ENCODE measurements at places on chromosomes 4 and X. TPM values are rescaled to one million over a fixed set of nuclear protein-coding genes. Genes with fewer than 3 reads are reported as not detected.
A peak's percentile ranks its signal among the peaks of the same experiment; 100 is the strongest.

The GPR173 gene
- polyA plus RNA-seq, result 4.0 TPM

GRCh38 chr4:90074322-90074886 lies 52.8 kb upstream of the CCSER1 start:
- no peak for DNase-seq

- peak; percentile 64 for DNase-seq
These were observed 125.7 kb downstream of the CAMK2D start for GRCh38 chr4:113635739-113636437.

DNA sequence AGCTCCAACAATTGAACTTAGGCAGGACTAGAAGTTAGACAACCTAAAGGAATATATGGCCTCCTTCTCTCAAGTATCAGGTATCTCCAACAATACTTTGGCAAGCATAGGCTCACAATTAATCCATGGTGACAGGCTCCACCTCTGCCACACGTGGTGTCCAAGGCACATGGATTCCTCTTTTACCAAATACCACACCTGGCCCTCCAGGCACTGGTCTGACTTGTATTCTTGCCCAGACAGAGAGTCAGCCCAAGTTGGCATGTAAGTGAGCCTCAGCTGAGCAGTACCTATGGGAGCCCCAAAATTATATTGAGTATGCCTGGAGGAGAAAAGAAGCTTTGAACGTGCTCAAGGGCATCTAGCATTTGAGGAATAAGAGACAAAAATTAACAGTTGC lies 19.6 kb downstream of the SRPX2 start:
- no peak for DNase-seq

- peak; percentile 45 for DNase-seq
These were observed 11.6 kb upstream of the BMP2K start for GRCh38 chr4:78764498-78764961.

DNA sequence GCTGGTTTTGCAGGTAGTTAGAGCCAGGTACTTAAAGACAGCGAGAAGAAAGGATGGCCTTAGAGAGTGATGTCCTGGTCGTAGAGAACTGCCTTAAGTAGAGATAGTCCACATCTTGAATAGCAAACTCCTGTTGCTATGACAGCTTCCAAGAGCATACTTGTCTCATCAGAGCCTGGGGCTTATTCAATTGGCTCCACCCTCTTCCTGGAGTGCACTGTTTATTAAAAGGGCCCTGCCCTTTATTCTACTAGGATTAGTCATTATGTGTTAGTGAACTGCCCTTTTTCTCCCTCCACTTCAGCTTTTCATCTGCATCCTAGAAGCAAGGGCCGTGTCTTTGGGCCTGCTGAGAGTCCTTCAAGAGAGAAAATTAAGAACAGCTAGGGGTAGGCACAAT lies 94.5 kb upstream of the EOLA2 start:
- peak; percentile 78 for DNase-seq

DNA sequence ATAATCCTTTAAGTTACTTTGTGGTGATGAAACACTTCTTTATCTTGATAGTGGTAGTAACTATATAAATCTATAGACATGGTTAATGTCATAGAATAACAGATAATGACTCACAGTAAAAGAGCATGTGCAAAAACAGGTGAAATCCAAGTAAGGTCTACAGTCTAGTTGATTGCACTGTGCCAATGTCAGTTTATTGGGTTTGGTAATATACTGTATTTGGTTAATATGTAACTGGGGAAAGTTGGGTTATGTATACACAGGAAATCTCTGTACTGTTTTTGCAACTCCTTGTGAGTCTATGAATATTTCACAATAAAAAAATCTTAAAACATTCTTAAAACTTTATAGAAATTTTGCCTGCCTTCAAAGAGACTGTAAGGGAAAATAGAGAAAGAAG lies 1067.6 kb upstream of the FTHL17 start:
- no peak for DNase-seq

GRCh38 chr4:151922306-151922705 lies 161.5 kb upstream of the GATB start:
- DNase-seq, result no peak

GRCh38 chr4:48175806-48176205 lies 41.8 kb upstream of the TXK start:
- DNase-seq, result no peak

The FAM236D gene
- polyA plus RNA-seq, result not detected

- DNase-seq, result peak; percentile 35
These were observed 217.0 kb downstream of the RAB28 start for GRCh38 chr4:13267091-13267490.

The MID2 gene
- polyA plus RNA-seq, result 6.5 TPM

- DNase-seq, result no peak
These were observed 356.4 kb upstream of the NOCT start for GRCh38 chr4:138659037-138659811.

DNA sequence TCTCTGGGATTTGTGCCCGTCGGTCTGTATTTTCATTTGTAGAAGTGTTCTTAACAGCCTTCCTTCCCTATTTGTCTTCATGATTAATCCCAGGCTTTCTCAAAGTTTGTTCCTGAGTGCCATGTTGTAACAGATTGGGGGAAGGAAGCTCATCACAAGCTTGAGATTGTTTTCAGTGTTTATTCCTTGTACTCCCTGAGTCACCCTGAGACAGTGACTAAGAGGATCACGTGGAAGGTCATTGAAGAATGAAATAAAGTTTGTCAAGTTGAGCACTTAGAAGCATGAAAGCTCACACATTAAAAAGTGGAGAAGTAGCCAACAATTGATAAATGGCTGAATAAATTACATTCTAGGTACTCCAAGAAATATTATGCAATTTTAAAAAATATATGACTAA lies 153.5 kb upstream of the FAM241A start:
- DNase-seq, result peak; percentile 50

The RXFP1 gene
- 0.06 TPM for polyA plus RNA-seq

DNA sequence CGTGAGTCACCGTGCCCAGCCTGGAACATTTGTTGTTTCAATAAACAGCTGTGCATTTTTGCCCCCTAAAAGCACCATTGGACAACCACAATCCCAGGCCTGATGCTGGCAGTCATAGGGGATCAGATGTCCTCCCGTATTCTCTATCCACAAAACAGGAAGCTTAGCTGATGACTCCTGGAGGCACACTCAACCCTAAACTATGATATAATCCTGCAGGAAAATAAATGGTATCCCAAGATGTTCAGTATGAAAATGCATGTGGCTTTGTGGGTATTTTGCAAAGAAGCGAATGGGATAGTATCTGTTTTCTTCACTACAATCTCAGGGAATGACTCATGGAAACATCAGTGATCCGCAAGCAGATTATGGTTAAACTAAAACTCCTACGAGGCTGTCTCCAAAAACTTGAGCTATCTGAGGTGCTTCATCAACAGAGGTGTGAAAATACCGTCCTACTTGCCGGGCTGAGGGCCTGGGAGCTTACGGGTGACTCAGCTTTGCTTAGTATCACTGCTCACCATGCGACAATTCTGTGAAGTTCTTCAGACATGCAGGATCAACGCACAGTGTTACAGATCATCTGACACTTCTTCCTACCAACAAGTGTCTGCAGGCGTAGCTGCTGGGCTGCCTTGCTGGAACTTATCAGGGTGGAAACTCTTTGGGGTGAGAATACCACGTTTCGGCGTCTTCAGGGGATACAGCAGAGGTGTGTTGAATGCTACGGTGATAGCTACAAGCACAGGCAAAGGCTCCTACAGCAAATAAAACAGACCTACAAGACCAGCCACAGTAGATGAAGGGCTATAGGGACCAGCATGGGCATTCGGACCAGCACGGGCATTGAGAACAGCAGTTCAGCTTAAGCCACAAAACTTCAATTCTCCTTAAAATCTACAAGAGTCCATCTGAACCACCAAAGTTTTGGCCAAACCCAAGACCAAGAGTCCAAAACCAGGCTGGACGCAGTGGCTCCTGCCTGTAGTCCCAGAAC lies 148.5 kb downstream of the DHRSX start:
- DNase-seq, result peak; percentile 99

DNA sequence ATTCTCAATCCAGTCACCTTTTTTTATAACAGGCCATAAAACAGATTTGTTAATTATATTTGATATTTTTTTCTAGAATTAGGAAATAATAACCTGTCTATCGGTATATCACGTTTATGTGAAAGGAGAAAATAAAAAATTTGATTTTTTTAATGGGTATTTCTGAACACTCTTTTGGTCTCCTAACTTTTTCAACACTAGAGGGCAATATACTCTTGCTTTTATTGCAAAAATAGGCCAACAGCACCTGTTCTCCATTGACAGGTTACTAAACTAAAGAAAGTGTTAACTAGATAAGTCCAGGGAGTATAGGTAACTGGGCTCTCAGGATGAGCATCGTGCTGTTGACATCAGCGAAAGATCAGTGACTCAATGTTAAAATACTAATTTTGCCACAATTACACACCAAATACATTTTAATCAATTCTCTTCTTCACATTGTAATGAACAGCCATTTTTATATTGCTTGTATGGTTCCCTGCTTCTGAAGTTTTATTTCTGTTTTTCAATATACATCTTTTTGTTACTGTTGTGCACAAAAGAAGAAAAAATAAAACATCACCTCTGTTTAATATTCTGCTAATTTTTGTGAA lies 22.8 kb downstream of the NDST4 start:
- DNase-seq, result peak; percentile 7

- DNase-seq, result peak; percentile 72
These were observed 89.1 kb downstream of the RAPGEF2 start for GRCh38 chr4:159191989-159192388.

DNA sequence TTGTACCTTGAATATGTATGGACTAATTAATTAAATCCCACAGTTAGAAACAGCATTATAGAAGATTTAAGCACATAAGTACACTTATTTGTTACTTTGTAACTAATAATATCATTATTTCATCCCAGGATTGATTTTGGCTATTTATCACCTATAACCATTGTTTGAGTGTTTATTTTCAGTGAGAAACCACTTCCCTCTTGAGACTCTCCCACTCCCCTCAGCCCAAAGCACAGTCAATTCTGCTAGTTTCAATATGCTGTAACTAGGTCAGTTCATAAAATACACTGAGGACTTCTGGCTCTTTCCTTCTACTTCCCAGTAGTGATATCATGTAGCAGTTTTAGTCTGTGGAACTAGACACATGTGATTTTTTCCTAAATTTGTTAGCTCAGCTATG lies 16.3 kb downstream of the OFD1 start:
- no peak for DNase-seq

The FAM133A gene
- 0.06 TPM for polyA plus RNA-seq

The MAOB gene
- 21.3 TPM for polyA plus RNA-seq

DNA sequence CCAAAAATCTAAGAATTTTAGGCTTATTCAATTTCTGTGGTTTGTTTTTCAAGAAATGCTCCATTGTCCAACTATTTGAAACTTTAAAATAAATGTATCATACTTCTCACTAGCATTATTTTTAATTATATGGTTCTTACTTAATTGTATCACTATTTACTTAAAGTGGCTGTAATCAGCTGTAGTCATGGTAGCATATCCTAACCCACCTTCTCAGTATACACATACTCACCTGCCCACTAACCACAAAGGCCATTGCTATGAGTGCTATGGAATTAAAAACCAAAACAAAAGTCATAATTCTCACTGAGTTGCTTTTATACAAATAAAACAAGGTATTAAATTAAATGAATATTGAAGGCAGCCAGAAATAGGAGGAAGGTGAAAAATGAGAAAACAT lies 5.0 kb downstream of the FBXO8 start:
- DNase-seq, result peak; percentile 27

DNA sequence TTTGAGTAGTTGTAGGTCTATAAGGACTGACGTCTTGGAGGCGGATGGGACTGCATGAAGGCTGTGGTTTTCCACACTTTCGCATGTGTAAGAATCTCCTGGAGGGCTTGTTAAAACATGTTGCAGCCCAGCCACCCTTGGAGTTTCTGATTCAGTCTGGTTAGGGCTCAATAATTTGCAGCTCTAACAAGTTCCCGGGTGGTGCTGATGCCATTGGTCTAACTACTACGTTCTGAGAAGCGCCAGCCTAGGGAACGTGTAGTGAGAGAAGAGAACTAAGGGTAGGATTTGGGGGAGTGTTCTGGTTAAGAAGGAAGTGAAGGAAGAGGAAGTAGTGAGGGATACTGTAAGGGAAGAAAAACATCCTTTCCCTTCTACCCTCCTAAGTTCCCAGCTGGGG lies 138.9 kb downstream of the LARP7 start:
- no peak for DNase-seq

GRCh38 chrX:30241724-30242415 lies at the start of gene MAGEB4:
Gene MAGEB4, plus strand, starts transcription at chrX:30242000. Its CDS starts 136 bp downstream, at chrX:30242136.
- DNase-seq, result no peak

The ITIH6 gene
- not detected for polyA plus RNA-seq

The CNGA1 gene
- not detected for polyA plus RNA-seq

DNA sequence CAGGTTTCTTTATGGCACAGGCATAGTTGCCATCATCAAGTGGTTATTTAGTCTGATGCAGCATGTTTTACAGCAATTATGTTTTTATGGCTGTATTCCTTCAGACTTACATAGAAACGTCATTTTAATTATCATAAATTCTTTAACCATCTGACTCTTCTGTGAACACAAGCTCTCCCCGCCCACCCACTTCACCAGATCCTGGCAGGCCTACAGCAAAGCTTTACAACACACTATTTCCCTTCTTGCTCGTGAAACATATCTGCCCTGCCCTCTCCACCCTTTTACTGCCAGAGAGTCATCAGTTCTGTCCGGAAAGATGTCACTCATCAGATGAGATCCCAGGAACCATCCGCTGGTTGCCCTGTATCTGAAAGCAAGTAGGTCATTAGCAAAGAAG lies 120.5 kb downstream of the HS6ST2 start:
- no peak for DNase-seq

The CCDC158 gene
- 0.15 TPM for polyA plus RNA-seq

DNA sequence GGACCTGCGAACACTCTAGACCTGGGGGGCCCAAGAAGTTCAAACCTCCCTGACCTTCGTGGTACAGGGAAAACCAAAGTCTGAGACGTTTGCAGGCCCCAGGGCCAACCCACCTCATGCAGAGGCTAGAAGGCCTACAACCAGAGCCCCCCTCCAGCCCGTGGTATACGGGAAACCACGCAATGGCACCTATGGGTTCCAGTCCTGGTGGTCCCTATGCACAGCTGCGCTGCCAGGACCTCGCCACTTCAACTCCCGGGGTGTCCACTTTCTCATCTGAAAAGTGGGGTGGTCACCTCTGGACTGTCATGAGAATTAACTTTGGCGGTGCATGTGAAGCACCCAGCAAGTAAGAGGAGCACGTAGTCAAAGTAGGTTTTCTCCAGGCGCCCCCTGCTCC lies 8.4 kb upstream of the MSX1 start:
- no peak for DNase-seq

The CENPC gene
- polyA plus RNA-seq, result 6.5 TPM

DNA sequence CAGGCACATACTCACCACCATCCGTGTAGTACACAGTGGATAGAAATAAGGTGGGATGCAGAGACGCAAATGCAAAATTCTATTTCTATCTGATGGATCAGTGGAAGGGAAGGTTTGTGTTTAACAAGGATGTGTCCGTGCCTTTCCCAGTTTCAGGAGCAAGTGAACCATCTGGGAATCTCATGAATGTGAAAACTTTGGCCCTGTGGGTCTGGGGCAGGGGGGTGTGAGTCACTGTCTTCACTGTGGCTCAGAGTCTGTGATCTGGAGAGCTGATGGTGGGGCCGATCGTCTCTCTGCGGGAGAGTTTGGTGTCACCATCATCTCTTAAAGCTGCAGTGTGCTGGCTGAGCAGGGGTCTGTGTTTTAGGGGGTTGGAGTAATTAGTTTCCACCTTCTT lies 179.3 kb upstream of the STS start:
- DNase-seq, result peak; percentile 13

GRCh38 chrX:11970578-11971359 lies 167.5 kb upstream of the FRMPD4 start:
- peak; percentile 2 for DNase-seq
